ENCODE measurements at places on chromosomes 5 and 9.

GRCh38 chr9:122261469-122261881, 3.2 kb downstream of the RBM18 start:
- DNase-seq = no peak

- DNase-seq = no peak
Measured at GRCh38 chr5:159353661-159354252, 23.5 kb upstream of the IL12B start.

- no peak for DNase-seq
Measured at GRCh38 chr9:85702726-85703289, 38.9 kb downstream of the AGTPBP1 start.

- peak; percentile 51 for DNase-seq
Measured at GRCh38 chr9:129624168-129624759, 1.7 kb upstream of the NTMT1 start.

DNA sequence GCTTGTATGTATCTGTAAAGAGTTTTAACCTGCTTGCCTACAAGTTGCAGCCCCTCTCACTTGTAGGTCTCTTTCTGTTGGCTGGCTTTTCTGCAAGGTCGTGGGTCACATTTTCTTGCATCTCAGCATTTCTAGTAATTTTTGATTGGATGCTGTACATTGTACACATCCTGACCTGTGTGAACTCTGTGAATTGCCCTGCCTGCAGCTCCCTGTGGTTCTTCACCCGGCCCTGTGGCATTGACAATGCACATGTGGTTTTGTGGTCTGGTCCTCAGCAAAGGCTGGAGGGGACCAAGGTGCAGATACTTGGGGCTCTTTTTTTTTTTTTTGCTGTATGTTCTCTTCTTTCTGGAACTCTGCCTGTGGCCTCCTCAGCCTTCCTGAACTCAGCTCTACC, 53.6 kb downstream of the WNK2 start:
- DNase-seq = no peak

DNA sequence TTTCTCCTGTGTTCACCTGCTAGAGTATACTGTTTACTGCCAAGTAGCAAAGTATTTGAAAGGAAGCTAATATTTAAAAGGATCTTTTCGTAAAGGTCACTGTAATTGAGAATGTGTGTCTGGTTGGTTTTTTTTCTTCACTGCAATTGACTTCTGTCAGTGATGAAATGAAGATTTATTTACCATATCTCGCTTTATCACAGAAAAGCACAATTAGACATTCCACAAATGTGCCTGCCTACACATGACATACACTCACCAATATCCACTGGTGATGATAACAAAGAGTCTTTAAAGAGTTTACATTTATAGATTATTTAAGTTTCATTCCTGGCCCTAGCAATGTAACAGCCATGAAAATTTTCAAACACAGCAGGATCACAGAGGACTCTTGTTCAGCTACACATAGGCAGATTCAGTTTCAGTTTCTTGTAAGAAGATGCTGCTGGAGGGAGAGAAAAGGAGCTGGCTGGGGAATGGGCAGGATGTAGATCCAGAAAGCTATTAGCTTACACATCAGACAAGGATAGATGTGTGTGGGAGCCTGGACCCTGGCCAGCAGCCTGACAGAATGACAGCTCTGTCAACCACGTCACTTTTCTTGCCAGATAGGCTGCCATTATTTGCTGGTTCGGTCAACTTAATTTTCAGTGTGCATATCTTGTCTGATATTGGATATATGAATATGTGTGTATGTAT, 104.0 kb downstream of the GDNF start:
- DNase-seq = no peak

DNA sequence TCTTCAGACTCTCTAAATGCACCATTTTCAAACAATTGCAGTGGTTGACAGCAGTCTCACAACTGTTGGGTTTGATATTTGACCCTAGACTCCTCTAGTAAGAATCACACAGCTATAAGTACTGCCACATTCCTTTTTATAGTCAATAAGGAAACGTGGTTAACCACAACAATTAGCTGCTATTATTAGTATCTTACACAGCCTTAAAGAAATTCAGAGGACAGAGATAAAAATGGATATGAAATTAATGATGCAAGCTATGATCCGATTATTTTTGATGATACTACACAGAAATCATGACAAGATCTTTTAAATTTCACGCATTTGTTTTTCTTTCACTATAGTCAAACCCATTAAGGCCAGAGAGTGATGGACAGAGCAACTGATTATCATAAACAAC, 288.6 kb upstream of the C9orf72 start:
- DNase-seq = no peak

DNA sequence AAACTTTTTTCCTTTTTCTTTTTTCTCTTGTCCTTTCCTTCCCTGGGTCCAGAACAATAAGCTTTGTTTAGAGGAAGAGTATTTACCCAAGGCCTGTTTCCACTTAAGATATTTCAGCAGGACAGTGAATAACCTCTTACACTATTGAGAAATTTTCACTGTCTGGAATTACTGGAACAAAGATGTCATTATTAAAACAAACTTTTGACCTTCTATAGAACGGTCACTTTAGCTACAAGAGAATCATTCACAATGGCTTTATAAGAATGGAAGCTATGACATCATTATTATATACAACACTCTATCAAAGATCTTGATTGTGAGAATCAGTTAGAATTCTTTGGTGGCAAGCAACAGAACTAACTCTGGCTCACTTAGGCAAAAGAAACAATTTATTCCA, 22.0 kb upstream of the ARHGAP26 start:
- DNase-seq = no peak

- DNase-seq = no peak
Measured at GRCh38 chr5:62432621-62433064, 20.1 kb downstream of the IPO11 start.

- no peak for DNase-seq
Measured at GRCh38 chr9:96667363-96667728, 12.2 kb upstream of the PRXL2C start.

GRCh38 chr5:177607452-177608192, 7.7 kb downstream of the B4GALT7 start:
- DNase-seq = no peak

DNA sequence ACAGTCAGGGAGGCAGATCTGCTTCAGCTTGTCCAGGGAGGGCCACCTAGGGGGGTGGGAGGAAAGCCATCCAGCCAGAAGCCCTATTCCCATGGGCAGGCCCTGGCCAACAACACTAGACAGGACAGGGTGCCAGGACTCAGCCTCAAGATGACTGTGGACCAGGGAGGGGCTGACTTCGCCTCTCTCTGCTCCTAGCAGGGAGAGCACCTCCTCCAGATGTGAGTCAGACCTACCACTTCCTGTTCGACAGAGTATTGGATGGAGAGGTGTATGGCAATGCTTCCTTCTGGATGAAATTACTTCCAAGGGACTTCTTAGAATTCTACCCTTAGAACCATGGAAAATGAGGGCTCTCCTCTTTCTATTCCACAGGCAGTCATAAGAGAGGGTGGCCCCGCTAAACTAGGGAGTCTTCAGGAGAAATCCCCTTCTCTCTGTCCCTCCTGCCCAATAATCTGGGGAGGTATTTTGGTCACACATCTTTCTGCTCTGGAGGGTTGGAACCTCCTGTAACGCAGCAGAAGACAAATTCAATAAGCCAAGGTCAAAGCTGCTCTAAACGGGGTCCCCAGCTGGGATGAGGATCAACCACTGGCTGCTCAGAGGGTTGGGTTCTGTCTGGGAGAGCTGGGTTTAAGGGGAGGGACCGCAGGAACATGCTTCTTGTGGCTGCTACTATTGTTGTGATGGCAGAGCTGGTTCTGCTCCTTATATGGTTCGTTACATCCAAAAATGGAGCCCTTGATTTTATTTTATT, 23.2 kb upstream of the RCL1 start:
- no peak for DNase-seq

DNA sequence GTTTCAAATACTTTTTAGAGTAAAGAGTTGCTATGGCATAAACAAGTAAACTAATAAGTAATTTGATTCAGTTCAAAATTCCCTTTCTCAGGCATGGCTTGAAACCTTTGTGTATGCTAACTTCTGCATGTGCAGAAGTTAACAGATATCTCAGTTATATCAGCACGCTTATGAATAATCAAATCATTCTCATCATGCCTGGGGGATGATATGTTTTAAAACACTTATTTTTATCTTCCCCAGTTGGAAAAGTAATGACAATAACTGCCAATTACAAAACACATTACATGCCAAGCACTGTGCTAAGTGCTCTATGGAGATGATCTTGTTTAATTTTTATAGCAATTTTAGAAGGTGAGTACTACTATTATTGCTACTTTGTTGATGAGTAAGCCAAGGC, 146.4 kb downstream of the YIPF5 start:
- no peak for DNase-seq
